ENCODE measurements at places on chromosomes 5 and 9.

- DNase-seq = peak; percentile 28
Observed at GRCh38 chr5:149261246-149261645, 10.4 kb upstream of the AFAP1L1 start.

- DNase-seq = peak; percentile 76
Observed at GRCh38 chr5:36734422-36734821, 128.0 kb downstream of the SLC1A3 start.

DNA sequence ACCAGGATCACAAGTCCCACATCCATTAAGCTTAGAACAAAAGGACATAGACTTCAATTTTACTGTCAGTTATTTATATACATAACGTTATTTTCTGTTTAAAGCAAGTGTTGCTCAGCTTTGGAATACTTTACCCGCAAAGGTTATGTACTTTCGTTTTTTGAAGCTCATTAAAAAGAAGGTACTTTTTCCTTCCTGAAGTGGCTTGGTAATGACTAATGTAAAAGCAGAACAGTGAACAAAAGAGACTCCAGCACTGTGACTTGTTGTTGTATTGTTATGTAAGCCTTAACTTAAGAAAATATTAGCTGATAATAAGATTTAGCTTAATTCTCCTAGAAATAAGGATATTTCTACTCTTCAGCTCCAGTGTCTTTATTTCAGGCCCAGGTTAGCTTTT lies 97.3 kb upstream of the SLCO6A1 start:
- DNase-seq = peak; percentile 3

DNA sequence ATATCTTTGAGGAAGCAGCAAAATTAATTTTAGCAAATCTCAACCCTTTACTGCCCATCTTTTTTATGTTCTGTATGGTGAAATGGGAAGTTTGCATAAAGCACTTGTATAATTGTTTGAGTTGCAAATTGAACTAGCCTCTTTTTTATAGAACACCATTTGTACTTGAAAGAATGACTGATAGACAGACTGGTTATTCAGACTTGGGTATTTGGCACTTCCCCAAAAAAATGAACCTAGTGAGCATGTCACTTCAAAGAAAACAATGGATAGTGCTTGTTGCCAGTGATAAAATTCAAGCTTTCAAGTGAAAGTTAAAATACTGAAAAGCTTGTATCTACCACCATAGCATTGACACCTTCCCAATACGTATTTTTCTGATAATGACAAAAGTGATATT lies 115.8 kb downstream of the ERCC6L2 start:
- DNase-seq = no peak

- DNase-seq = peak; percentile 74
Observed at GRCh38 chr9:95157481-95158151, 159.9 kb downstream of the FANCC start.

DNA sequence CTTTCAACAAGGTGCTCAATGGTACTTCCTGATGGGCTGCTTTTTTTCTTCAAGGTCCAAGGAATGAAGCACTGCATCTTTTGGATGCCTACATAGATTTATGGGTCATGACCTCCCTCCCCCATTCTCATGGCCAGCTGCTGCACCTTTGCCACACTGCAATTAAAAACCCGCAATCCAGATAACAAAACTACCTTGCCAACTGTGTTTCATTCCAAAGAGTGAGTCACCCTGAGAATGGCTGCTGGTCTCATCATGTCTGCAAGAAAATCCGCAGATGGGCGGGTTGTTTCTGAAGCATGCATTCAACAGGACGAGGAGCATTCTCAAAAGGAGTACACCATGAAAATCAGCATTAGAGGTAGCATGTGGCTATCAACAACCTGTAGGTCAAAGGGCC lies 139.8 kb downstream of the ELAVL2 start:
- no peak for DNase-seq

DNA sequence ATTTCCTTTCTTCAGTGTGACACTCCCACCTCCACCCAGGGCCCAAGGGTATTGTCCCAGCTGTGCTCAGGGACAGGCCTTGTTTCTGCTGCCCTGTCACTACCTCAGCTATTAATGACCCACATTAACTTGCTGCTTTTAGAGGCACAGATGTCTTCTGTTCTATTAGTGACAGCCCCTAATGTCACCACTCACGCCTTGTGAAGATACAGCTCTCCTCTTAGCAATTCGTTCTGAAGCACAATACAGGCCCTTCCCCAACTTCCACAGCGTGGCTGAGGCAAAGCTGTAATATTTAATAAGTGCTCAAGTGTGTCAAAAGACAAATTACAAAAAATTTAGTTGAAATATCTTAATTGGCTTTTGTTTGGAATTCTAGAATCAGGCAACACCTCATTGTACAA lies 44.7 kb upstream of the HMGCS1 start:
- DNase-seq = no peak

DNA sequence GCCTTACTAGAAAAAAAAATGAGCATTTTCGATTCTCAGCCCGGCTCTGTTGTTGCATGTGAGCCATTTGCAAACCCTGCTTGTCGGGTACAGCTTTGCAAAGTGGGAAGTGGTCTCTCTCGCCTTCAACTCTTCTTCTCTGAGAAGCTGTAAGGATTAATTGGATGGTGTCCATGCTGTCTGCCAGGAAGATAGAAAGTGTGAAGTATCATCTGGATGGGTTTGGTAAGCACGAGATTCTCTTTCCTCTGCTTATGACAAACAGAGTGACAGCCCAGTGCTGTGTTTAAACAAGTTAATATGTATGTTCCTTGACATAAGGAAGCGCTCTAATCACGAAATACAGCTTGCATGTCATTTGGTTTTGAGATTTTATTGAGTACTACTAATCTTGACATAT lies 109.1 kb upstream of the SPATA31D4 start:
- DNase-seq = no peak

DNA sequence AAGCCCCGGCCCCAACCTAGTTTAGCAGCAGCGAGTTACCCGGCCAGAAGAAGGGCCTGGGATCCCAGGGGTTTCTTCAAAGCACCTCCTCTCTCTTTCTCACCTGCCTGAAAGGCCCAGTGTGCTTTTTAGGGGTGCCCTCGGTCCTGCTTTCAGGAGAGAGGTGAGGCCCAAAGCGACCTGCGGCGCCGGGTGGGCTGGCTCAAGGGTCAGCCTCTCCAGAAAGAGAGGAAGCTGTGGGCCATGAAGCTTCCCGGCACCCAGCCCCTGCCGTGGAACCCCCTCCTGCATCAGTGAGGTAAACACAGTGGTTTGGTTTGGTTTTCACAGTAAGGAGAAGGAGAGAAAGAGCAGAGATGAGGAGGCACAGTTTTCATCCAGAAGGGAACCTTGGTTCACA lies 4.3 kb downstream of the FOXB2 start:
- no peak for DNase-seq

GRCh38 chr9:38343552-38343951 lies 49.0 kb upstream of the ALDH1B1 start:
- no peak for DNase-seq

DNA sequence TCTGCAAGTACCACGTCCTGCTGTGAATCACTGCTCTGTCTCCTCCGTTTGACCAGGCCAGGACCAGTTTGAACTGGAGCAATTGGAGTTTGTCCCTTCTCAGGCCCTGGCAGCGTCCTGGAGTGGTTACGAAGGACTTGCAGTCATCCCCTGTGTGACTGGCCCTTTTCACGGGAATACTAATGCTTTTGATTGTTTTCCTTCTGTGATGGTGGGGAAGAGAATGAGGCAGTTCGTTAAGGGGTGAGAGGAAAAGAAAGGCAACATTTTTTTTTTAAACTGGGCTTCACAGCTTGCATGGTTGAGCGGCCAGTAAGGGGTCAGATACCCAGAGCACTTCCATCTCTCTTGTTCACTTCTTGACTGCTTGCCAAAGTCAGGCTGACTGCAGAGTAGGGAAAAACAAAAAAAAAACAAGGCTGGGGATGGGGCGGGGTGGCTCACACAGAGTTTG lies 153.5 kb upstream of the STK32A start:
- no peak for DNase-seq

DNA sequence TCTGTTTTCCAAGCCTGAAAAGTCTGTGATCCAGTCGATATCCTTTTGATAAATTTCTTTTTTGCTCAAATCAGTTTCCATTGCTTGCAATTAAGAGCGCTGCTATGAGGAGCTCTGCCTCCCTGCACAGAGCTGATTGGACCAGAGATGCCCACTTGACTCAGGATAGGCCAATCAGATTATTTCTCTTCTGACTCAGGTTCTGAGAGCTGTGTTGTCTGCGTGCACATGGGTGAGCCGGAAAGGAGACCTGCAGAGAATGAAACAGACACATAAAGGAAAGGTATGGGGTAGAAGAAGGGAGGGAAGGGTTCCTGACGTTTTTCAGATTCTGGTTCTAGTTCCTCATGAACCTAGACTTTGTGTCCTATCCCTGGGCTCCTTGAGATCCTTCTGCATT lies 15.8 kb upstream of the FABP6 start:
- no peak for DNase-seq

GRCh38 chr9:98502311-98502975 lies 206.3 kb downstream of the GABBR2 start:
- no peak for DNase-seq

DNA sequence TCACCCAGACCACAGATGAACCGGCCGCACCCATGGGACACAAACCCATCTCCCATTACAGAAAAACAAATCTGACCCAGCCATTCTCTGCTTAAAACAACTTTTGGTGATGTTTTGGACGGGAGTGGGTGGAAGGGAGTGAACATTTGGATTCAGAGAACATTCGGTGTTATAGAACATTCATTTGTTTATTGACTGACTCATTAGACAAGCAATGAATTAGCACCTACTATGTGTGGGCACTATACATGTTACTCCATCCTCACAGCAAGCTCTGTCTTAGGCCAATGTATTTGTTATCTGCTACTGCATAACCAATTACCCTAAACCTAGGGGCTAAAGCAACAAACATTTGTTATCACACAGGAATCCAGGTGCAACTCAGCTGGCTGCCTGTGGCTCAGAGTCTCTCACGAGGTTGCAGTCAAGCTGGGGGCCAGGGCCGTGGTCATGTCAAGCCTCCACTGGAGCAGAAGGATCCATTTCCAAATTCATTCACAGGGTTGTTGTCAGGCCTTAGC lies 5.1 kb upstream of the ERGIC1 start:
- DNase-seq = no peak

DNA sequence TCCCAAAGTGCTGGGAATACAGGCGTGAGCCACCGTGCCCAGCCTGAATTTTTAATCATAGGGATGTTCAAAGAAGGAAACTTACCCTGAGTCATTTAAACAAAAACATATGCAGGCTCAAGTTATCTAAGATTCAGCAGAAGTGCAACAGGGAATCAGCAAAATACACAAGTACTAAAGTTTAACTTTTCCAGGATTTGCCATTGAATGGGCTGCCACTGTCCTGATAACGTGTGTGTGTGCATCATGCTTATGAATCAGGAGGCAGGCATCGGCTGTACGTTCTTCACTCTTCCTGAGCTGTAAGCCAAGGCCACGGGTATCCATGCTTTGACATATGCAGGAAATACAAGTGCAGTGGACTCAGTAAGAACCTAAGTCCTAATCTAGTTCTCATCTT lies 48.8 kb upstream of the FST start:
- no peak for DNase-seq

- peak; percentile 7 for DNase-seq
Observed at GRCh38 chr5:161507591-161507990, 38.9 kb downstream of the GABRB2 start.

- no peak for DNase-seq
Observed at GRCh38 chr5:10663489-10664179, 97.4 kb downstream of the DAP start.

DNA sequence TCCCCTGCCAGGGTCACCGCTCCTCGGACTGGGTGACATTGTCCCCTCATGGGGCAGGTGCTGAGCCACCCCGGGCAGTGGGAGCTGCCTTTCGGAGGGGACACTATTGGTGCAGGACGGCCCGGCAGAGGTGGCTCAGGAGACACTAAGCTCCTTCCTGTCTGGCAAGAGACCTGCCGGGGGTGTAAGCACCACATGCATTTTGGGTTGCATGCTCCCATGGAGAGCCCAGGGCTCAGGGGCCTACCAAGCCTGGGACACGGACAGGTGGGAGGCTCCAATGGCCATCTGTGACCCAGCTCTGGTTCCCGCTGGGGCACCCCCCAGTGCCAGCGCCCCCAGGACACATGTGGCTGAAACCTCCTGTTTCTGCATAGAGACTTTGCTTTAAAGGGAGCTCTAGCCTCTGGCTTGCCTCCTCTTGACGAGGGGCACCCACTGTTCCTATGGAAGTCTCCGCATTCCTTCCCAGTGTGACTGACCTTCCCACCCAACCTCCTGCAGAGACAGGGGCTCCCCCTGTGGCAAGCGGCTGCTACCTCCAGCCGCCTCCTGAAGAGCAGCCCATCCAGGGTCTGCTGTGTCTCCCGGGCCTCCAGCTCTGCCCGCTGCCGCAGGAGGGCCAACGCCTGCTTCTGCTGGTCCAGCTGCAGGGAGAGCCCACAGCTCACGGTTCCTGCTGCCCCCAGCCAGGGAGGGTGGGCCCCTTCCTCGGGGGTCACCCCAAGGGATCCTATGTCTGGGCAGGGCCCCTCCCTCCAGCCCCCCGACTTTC lies 28.1 kb downstream of the CCDC187 start:
- DNase-seq = no peak

- no peak for DNase-seq
Observed at GRCh38 chr5:54136516-54137440, 173.6 kb downstream of the ARL15 start.

- no peak for DNase-seq
Observed at GRCh38 chr5:133267601-133268000, 215.8 kb downstream of the HSPA4 start.

GRCh38 chr5:59615272-59615671 lies 278.3 kb downstream of the PDE4D start:
- no peak for DNase-seq

- DNase-seq = no peak
Observed at GRCh38 chr5:94388773-94389514, 229.5 kb downstream of the KIAA0825 start.

GRCh38 chr9:72006501-72006900 lies 53.9 kb downstream of the C9orf57 start:
- no peak for DNase-seq

- DNase-seq = no peak
Observed at GRCh38 chr5:116532762-116533525, 41.7 kb downstream of the SEMA6A start.

- no peak for DNase-seq
Observed at GRCh38 chr5:152838241-152838786, 433.2 kb upstream of the NMUR2 start.

DNA sequence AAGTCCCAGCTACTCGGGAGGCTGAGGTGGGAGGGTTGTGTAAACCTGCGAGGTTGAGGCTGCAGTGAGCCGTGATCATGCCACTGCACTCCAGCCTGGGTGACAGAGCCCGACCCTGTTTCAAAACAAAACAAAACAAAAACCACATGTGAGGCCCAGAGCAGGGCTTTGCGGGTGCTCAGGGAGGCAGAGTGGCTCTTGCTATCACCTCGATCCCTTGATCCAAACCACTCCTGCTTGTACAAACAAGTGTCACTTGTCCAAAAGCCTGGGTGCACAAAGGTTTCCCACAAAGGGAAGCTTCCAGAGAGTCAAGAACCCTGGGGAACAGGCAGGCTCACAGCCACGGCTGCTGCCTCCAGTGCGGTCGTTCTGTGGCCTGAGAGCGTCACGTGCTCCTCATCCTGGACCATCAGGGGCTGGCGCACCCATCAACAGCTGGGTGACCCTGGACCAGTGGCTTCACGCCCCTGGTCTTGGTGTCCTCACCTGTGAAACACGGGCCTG lies 162.7 kb downstream of the C9orf50 start:
- peak; percentile 52 for DNase-seq
